Smooth muscle cell of the brain vasculature (primary cell): ENCODE measurements at places on chromosomes 1 and 21.

GRCh38 chr1:46719689-46720088 is 775 bp upstream of the EFCAB14 start:
- no peak for DNase-seq

DNA sequence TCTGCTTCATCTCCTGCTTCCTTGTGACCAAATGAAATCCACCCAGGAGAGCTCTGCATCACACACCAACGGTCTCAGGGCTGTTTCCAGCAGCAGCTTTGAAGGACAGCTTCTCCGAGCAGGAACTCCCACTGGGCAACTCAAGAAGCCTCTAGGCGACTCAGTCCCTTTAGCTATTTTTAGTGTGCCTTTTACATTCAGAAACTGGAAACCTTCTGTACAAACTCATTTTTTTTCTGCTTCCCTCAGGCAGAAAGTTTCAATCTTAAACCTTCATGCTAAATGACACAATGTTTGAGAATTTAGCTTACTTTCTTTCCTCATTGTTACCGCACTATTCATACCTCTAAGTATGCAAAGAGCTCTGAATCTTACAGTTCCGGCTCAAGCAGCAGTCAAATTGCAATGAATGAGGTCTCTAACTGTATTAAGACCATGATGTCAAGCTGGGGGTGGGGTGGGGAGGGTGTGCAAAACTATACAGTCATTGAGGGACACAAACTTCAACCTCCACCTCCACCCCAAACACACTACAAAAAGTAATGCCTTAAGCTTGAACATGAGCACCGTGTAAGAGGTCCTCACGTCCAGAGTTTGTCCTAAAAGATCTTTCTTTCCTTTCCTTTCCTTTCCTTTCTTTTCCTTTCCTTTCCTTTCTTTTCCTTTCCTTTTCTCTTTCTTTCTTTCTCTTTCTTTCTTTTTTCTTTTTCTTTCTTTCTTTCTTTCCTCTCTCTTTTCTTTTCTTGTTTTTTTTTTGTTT is 16.4 kb upstream of the TARBP1 start:
- DNase-seq = no peak

DNA sequence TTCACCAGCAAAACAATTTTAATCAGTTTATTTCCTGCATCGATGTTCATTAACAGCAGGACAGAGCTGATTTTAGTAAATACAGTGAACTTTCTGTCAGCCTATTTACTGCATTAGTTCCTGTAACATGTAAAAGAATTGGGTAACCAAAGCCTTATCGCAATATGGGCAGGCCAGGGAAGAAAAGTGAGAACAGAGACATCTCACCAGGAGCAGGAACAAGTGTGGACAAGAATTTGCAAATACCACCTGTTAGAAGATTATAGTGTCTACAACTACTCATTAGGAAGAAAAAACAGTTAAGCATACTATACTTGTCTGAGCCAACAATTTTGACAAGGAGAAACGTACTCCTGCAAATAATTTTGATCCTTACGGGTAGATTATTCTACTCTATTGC is 1293.9 kb downstream of the PLA2G4A start:
- no peak for DNase-seq

GRCh38 chr1:2460996-2461751 is 14.9 kb upstream of the PLCH2 start:
- no peak for DNase-seq

DNA sequence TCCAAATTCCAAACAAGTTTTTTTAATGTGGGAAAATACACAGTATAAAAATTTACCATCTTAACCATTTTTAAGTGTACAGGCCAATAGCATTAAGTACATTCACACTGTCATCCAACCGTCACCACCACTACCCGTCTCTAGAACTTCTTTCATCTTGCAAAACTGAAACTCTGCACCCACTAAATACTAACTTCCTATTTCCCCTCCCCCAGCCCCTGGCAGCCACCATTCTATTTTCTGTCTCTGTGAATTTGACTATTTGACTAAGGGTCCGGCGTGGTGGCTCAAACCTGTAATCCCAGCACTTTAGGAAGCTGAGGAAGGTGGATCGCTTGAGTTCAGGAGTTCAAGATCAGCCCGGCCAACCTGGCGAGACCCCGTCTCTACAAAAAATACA is 36.1 kb downstream of the CLSTN1 start:
- no peak for DNase-seq

DNA sequence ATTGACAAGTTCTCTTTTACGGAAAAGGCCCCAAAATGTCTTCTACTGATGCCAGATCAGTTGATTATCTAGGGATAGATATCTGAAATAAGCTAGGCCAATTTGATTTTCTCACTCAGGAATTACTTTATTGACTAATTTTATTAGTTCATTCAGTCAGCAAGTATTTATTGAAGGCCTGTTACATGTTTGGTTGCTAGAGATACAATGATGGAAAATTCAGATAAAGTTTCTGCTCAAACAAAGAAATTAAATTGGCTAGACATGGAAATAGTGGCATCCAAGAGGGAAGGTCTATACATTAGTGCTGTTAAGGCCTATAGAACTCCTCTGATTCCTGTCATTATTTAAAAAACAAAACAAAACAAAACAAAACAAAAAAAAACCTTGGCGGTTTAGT is 56.5 kb downstream of the HS2ST1 start:
- DNase-seq = no peak

DNA sequence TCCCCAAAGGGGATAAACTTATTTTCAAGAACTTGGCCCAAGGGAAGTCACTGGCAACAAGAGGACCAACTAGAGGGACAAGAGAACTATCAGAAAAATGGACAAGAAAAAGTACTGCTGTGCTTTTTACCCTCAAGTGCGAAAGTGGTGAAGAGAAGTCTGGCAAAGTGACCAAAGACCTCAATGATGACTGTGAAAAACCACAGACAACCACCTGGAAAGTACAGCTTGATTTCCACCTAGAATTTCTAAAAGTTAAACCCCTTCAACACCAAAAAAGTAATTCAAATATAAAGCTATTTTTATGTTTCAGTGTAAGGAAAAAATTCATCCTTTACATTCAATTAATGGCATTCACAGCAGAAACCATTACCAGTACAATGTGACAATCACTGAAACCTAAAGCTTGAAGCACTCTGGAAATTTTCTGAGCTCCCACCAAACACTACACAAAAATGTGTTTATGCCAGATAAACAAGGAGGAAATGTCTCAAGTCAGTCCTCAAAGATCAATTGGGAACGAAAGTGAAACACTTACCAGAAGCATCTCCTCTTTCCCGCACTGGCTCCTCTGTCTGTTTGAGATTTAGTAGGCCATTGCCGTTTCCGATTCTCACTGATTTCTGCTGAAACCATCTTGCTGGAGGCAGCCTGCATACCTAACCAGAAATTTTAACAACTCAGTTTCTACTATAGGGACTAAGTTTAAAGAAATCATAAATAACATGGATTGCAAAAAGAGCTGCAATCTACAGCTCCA is 8.3 kb downstream of the SDE2 start:
- no peak for DNase-seq

- no peak for DNase-seq
These were observed 38.1 kb downstream of the TRIM62 start for GRCh38 chr1:33143698-33144097.

DNA sequence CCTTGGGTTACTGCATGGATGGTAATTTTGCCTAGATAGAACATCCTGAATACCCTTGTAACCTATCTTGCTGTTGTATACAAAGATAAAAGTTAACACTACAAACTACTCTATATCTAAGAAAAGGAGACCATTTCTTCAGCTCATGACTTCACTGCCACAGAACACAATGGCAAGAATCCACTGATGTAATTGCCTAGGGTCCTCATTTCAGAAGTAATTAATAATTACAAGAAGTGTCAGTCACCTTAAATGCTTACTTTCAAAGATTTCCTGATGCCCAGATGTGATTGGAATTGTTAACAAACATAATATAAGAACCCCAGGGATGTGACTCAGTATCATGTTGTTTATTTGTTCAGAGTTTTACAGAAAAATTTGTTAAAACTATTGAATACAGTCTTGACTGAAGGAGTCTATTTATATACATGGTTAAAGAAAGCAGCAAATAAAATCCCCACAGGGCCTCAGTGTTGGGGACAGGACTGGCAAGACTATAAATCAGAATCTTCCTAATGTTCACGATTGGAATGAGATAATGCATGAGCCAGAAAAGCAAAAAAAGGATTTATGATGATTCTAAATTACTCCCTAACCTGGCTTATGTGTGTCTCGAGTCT is 83.9 kb downstream of the CRB1 start:
- no peak for DNase-seq

DNA sequence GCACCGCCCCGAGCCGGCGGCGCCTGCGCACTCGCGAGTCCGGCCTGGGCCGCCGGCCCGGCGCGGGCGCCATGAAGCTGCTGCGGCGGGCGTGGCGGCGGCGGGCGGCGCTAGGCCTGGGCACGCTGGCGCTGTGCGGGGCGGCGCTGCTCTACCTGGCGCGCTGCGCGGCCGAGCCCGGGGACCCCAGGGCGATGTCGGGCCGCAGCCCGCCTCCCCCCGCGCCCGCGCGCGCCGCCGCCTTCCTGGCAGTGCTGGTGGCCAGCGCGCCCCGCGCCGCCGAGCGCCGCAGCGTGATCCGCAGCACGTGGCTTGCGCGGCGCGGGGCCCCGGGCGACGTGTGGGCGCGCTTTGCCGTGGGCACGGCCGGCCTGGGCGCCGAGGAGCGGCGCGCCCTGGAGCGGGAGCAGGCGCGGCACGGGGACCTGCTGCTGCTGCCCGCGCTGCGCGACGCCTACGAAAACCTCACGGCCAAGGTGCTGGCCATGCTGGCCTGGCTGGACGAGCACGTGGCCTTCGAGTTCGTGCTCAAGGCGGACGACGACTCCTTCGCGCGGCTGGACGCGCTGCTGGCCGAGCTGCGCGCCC is at the start of gene B3GALT6:
Gene B3GALT6, plus strand, starts transcription at position 30 of the 588 bp plus-strand sequence. Its CDS starts 42 bp downstream, at position 72.
- DNase-seq = no peak

- no peak for DNase-seq
These were observed 17.3 kb downstream of the LRRC52 start for GRCh38 chr1:165560883-165561656.

DNA sequence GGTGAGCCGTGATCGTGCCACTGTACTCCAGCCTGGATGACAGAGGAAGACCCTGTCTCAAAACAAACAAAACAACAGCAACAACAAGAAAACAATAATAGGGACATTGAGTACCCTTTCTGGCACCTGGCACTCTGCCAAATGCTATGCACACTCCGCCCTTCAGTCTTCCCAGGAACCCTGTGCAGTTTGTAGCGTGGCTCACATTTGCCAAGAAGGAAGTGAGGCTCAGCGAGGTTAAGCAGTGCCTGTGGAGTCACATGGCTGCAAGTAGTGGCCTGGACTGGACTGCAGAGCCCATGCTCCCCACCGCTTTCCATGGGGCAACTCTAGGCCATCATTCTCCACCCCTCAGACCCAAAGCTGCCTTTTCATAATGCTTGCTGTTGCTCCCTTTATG is 5.3 kb upstream of the EVA1B start:
- no peak for DNase-seq

- DNase-seq = no peak
These were observed 70.3 kb downstream of the PIK3CD start for GRCh38 chr1:9721606-9722377.
